ENCODE measurements at places on chromosomes 4 and X. TPM values are rescaled to one million over a fixed set of nuclear protein-coding genes. Genes with fewer than 3 reads are reported as not detected.

DNA sequence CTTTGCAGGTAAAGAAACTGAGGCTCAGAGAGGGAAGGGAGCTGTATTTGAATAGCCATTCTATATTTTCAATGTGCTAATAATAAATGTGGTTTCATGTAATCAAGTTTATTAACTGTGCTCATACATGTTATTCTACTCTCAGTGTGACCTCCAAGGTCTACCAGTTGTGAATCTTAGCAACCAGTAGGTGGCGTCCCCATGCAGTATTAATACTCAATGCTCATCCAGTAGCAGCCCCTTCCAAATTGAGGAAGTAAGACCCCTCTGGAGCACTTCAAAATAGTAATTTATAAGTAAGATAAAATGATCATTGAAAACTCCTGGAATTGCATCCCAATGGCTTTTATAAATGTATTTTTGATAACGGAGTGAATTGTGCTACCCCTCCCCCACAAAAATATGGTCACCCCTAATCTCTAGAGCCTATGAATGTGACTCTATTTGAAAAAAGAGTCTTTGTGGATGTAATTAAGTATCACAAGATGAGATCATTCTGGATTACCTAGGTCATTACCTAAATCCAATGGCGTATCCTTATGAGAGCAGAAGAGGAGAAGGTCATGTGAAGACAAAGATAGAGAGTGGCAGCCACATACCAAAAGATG is 20.4 kb upstream of the SEPSECS start:
- peak; percentile 74 for DNase-seq

DNA sequence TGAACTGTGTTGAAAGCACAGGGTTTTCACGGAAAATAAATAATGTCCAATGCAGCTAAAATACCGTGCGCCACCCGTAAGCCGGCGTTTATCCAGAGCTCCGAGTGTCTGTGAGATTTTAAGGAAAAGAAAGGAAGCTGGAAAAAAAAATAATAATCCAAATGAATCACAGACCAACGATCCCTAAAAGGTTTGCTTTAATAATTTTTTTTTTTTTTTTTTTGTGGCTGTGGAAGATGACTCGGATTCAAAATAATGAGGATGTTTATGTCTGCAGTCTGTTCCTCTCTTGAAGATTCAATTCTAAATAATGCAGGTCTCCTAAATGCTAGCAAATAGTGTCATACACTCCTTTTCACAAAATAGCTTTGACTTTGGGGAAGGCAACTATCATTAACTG is 84.6 kb upstream of the PPP2R3B start:
- DNase-seq, result no peak

- DNase-seq, result no peak
Observed at GRCh38 chr4:90715242-90715641, 588.0 kb downstream of the CCSER1 start.

- peak; percentile 16 for DNase-seq
Observed at GRCh38 chrX:111375747-111376146, 36.2 kb downstream of the DCX start.

- no peak for DNase-seq
Observed at GRCh38 chr4:159326480-159326879, 223.6 kb downstream of the RAPGEF2 start.

- DNase-seq, result peak; percentile 68
Observed at GRCh38 chrX:102975016-102975415, 37.9 kb downstream of the RAB40AL start.

- DNase-seq, result no peak
Observed at GRCh38 chr4:45036677-45037076, 310.3 kb upstream of the GNPDA2 start.

GRCh38 chr4:104930298-104930697 is 216.4 kb upstream of the TET2 start:
- DNase-seq, result no peak

GRCh38 chr4:57077550-57078343 is 32.4 kb downstream of the IGFBP7 start:
- peak; percentile 41 for DNase-seq

The CT45A5 gene
- not detected for total RNA-seq

The SLBP gene
- total RNA-seq, result 74.4 TPM
